ENCODE measurements at places on chromosomes 2 and 18. TPM values are rescaled to one million over a fixed set of nuclear protein-coding genes. Genes with fewer than 3 reads are reported as not detected.

CDH2 gene
- total RNA-seq, result 12.0 TPM

HDHD2 gene
- 28.7 TPM for total RNA-seq

- DNase-seq, result no peak
Observed at GRCh38 chr2:38617301-38617700, 14.6 kb upstream of the HNRNPLL start.

DNA sequence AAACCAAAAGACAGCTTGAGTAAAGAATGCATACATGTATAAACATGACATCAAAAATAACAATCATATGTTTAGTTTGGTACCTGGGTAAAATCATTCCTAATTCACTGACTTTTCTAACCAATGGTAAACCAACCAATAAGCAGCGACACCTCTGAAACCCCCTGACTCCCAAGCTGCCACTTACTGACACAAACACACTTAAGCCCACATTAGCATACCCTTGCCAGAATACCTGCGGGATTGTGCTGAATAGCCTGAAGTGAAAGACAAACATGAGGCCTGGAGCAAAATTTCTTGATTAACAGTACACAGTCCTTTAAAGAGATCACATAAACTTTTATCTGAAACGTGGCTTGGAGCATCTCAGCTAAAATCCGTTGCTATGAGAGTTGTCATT, 902.9 kb downstream of the TMEM182 start:
- DNase-seq, result no peak

DNA sequence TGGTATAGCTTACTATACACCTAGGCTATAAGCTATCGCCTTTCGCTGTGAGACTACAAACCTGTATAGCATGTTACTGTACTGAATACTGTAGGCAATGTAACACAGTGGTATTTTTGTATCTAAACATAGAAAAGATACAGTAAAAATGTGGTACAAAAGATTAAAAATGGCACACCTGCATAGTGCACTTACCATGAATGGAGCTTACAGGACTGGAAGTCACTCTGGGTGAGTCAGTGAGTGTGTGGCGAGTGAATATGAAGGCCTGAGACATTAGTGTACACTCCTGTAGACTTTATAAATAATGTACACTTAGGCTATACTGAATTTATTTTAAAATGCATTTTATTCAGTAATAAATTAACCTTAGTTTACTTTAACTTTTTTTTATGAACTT, 258.2 kb upstream of the SP5 start:
- DNase-seq, result no peak

HS1BP3 gene
- total RNA-seq, result 41.8 TPM

GRCh38 chr18:42906761-42907160, 208.7 kb downstream of the RIT2 start:
- DNase-seq, result no peak

ASPRV1 gene
- 1.00 TPM for total RNA-seq

DNA sequence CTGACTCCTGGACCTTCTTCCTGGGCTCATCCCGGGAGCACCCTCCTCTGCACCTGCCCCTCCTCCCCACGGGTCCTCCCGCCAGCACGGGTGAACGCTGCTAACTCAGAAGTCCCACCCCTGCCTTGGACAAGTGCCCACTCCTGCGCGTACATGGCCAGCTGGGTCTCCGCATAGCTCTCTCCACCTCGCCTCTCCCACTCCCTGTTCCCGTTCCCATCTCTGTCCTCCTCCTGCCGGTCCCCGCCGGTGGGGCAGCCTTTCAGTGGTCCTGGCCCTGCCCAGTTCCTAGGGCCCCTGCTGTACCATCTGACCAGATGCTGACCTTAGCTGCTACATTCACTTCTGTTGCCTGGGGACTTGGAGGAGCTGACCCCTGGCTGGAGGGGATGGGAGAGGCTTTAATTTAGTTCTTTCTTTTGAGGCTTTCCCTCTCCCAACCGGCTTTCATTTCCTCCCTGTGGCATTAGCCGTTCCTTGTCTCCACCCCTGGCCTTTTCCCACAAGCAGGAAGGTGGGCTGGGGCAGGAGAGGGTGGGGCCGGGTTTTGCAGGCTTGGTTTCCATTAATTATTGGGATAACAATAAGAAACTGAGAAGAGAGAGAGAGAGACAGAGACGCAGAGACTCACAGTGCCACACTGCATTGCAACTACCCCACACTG, 136.1 kb downstream of the SH3BP4 start:
- DNase-seq, result peak; percentile 83

SERTAD2 gene
- 17.3 TPM for total RNA-seq

GRCh38 chr2:178912416-178913048, 105.3 kb upstream of the TTN start:
- DNase-seq, result no peak

- no peak for DNase-seq
Observed at GRCh38 chr18:68962623-68963022, 164.7 kb downstream of the CCDC102B start.

TEKT4 gene
- total RNA-seq, result not detected

ABCG8 gene
- total RNA-seq, result not detected

DTNA gene
- 110 TPM for total RNA-seq
